SHP77 treated with DMSO at 0.1 percent for 48 hours (cell line): ENCODE measurements at places on chromosomes 1 and 21.
A peak's percentile ranks its signal among the peaks of the same experiment; 100 is the strongest.

DNA sequence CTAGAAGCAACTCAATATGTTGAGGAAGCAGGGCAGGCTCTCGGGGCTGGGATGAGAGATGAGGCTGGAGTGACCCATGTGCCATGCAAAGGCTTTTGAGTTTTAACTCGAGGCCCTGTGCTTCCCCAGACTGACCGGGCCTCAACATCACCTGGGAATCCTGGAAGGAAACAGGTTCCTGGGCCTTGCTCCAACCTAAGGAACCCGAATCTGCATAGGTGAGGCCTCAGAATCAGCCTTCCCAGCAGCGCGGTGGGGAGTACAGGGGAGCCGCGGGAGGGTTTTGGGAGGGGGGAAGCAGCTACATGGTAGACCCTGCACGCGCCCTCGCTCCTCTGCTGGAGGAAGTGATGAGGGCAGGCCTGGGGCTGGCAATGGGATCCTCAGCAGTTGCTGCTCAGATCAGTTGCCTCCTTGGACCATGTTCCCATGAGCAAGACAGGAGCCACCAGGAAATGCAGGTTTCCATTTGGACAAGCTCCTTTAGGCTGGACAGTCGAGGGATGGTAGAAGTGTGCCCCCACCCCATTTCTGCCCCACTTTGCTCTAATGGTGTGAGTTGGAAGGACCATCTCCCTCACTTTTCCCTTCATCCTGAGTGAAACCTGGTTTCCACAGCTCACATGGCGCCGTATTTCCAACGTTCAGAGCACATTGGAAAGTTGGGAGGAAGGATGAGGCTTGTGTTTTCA lies 4.5 kb upstream of the KIAA1614 start:
- no peak for DNase-seq

DNA sequence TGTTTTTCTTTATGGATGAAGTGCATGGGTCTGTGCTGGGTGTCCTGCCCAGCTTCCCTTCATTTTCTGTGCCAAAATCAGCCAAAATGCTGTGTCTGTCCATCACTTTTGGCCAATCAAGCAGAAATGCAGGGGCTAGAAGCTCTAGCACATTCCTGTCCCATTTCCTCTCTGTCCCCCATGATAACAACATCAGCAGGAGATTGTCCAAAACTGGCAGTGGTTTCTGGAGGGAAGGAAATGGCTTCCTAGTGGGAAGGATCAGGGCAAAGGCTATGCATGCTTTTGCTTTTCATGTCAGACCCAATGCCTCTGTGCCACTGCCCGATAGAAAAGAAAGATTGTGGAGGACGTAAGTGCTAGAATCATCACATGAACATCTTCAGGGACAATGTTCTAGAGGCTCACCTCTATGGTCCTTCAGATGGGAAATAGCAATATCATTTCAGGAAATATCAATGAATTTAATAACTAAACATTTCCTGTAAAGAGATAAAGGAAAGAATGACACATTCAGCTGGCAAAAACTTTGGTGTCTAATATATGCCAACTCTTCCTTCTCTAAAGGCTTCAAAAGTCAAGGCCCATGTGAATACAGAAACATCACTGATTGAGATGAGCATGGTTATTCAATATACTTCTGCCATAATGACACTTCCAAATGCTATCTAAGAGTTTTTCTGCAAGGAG lies 107.5 kb downstream of the SETD4 start:
- DNase-seq = no peak

GRCh38 chr1:59604191-59604590 lies 210.6 kb upstream of the HOOK1 start:
- no peak for DNase-seq

DNA sequence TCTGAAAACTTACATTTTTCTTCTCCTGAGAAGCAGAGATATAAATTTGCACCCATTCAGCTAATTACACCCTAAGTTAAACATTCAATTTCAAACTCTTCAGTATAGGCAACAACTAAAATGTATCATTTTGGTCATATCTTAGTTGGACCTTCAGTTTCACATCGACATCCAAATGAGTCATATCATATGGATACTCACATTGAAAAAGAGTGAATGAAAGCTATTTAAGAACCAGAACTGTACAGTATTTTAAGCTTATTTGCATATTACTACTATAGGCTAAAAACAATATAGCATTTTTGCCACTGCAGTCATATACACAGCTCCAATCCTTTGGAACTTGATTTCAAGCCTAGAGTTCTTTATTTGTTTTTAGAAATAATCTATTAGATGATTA lies 33.6 kb downstream of the USP25 start:
- DNase-seq = no peak

DNA sequence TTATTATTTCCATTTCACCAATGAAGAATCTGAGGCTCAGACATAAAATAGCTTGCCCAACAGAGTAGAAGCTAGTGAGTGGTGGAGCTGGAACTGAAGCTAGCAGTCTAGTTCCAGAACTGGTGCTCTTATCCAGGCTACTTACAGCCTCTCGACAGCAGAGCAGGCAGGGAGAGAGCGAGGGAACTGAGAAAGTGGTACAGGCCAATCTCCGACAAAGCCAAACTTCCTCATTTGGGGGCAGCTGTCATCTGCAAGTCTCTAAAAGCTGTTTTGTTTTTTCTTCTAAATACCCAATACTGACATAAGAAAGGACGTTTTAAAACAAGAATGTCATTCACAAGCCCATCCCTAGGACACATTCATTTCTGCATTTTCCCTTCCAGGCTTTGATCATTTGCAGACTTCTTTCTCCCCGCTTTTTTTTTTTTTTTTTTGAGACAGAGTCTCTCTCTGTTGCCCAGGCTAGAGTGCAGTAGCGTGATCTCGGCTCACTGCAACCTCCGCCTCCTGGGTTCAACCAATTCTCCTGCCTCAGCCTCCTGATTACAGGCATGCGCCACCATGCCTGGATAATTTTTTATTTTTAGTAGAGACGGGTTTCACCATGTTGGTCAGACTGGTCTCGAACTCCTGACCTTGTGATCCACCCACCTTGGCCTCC lies 20.0 kb downstream of the YIPF1 start:
- no peak for DNase-seq

DNA sequence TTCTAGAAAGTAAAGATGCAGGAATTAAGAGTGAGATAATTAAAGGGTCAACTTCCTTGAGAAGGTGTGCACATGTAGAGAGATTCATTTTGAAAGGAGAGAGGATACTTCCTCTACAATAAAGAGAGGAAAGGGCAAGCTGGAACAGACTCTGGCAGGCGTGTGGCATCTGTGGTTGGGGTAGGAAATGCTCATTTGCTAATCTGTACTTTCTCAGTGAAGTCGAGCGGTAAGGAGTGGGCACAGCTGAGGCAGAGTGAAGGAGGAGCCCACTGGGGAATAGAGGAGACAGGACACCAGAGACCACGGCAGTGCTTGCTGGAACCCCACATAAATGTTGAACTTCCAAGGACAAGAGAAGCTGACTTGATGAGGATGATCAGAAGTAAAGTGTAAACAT lies 49.1 kb downstream of the PCSK9 start:
- no peak for DNase-seq

DNA sequence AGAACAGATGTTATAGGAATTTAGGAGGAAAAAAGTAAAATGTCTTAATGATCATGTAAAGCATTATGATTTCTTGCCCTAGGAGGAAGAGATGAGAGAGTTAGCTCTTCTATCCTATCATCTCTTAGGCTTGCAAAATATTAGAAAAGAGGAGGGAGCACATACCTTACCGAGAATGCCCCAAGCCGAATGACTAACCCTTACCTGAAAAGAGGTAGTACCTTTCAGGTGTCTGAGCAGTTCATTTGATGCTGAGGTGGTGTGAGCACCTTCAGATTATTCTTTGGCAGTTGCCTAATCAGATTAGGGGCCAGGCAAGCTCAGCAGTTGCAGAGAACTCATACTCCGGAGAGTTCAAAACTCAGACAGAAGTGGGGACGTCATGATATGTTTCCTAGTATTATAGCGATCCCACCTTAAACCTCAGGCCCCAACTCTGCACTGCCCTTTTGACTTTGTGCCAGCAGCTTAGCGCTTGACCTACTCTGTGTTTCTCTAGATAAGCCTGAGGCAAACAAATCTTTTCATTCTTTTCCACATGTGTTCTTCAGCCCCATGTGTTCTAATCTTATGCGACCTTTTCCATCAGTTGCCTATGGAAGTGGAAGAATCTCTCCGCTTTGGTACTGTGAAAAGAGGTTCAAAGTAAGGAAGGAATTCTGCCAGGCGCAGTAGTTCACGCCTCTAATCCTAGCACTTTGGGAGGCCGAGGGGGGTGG lies 52.5 kb downstream of the ATP2B4 start:
- DNase-seq = no peak

DNA sequence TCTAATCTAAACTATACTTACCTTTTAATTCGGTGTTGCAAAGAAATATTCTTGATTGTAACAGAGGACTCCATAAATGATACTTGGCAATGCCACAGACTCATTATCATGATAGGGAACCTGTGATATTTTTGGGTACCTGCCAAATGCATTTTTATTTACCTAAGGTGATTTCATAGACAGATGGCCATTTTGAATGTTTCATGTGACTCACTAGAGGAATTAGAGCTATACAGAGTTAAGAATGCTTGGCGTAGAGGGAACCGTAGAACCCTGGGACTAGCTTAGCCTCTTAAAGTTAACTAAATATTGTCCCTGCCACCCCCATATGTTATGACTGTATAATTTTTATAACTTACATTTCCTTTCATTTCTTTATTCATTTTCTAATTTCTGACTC lies 136.1 kb downstream of the DISP1 start:
- peak; percentile 86 for DNase-seq

GRCh38 chr1:40628903-40629292 lies 36.6 kb downstream of the RIMS3 start:
- DNase-seq = no peak

DNA sequence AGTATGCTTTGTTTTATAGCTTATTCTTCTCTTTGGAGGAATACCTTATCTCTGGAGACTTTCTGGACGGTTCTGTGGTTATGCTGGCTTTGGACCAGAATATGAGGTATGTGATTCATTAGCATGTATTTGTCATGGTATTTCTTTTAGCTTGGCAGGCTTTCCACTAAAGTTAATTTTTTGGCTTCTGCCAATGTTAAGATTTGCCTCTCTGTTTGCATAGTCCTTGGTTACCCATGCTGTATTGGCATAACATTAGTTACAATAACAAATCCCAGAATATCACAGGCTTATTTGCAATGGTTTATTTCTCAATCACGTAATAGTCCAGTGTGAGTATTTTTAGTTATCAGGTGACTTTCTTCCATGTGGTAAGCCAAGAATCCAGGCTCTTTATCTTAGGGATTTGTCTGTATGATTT lies 9.7 kb downstream of the ZMPSTE24 start:
- no peak for DNase-seq

- DNase-seq = no peak
Observed at GRCh38 chr1:54105080-54105479, 47.7 kb downstream of the CDCP2 start.

GRCh38 chr1:89100412-89100811 lies 25.5 kb downstream of the GBP2 start:
- DNase-seq = no peak

- no peak for DNase-seq
Observed at GRCh38 chr1:200453553-200453905, 43.7 kb upstream of the ZNF281 start.

DNA sequence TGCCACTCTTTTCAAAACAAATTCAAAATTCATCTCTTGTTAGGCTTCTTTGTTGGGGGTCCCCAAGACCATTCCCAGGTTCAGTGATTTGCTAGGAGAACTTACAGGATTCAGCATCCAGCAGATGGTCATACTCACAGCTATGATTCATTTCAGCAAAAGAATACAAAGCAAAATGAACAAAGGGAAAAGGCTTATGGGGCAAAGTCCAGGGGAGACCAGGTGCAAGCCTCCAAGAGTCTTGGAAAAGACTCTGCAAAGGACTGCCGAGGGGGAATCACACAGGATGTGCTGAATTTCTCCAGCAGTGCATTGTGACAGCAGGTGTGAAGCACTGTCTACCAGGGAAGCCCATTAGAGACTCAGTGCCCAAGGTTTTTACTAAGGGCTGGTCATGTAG lies 7.3 kb downstream of the TRAF5 start:
- DNase-seq = no peak

- peak; percentile 9 for DNase-seq
Observed at GRCh38 chr1:180094705-180095295, 59.9 kb upstream of the QSOX1 start.

GRCh38 chr1:241270016-241270415 lies 87.0 kb downstream of the RGS7 start:
- DNase-seq = no peak

DNA sequence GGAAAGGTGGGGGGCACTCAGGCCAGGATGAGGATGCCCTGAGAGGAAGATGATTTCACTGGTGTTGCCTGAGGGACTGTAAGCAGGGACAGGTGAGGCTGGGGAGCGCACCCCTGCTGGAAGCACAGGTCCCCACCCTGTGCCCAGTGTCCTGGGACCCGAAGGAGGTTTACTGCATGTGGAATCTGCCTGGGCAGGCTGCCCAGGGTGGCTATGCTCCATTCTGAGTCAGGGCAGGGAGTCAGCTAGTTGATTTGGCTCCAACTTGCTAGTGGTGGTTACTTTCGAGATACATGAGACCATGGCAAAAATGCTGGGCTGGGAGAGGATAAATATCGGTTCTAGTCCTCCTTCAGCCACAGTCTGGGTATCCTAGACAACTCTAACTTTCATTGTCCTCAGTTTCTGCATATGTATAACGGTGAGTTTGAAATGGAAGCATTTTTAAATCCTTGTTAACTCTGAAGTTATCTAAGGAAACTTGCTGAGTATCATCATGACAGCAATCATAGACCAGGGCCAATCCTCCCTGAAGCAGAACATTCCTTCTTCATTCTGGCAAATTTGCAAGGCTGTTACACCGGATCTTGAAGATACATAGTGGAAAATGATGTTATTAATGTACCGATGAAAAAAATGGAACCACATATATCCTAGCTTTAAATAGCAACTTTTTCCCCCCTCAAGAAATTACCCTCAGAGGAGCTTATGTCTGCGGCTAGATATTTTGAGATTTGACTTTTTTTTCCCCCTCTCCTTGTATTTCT lies 7.7 kb downstream of the TLR5 start:
- no peak for DNase-seq

GRCh38 chr1:166189126-166189525 lies 22.3 kb upstream of the FAM78B start:
- DNase-seq = no peak

DNA sequence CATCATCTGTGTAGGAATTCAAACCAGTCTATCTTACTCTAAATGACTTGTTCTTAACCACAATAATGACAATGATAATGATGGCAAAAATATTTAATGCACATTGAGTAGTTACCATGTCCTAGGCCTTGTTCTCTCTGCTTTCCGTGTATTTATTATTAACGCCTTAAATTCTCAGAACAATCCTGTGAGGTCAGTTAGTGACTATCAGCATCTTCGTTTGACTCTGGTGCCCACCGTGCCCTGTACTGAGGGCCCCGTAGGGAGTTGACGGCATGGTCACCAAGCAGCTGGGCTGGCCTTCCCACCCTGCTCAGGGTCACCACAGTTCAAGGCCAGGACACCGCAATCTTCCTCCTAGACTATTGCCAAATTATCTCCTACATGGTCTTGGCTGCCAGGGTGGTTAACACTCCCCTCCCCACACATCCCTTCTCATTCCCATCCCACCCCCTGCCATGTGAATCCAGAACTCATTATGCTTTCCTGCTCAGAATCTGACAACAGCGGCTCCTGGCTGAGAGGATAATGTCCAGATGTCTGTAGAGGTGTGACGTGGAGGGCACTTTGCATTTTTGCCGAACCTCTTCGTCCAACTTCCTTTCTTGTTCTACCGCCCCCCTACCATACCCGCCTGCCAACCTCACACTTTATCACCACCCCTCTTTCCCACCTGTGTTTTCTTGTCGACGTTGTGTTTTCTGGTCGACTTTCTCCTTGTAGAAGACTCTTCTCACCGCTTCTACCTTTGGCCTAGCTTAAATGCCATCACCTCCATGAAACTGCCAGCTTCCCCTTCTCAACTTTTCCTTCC lies 33.4 kb downstream of the IGFN1 start:
- no peak for DNase-seq

- no peak for DNase-seq
Observed at GRCh38 chr1:169326261-169326955, 41.2 kb downstream of the NME7 start.
